Left kidney (tissue), 8 donors: ENCODE measurements at places on chromosomes 2 and 18. TPM values are rescaled to one million over a fixed set of nuclear protein-coding genes. Genes with fewer than 3 reads are reported as not detected.

The PLCD4 gene
- polyA plus RNA-seq: 11.9 TPM

The CFC1 gene
- not detected for polyA plus RNA-seq

The MAP3K19 gene
- 0.73 TPM for polyA plus RNA-seq

The GALNT14 gene
- polyA plus RNA-seq: 47.6 TPM

The WDR7 gene
- 14.9 TPM for polyA plus RNA-seq

The COL4A4 gene
- 48.6 TPM for polyA plus RNA-seq

The EPG5 gene
- polyA plus RNA-seq: 33.6 TPM

The TFPI gene
- 39.0 TPM for polyA plus RNA-seq

The CNGA3 gene
- polyA plus RNA-seq: not detected

The LOXHD1 gene
- polyA plus RNA-seq: 1.4 TPM

The CCDC178 gene
- polyA plus RNA-seq: 1.6 TPM
